ENCODE measurements at places on chromosomes 11 and 22. TPM values are rescaled to one million over a fixed set of nuclear protein-coding genes. Genes with fewer than 3 reads are reported as not detected.

DNA sequence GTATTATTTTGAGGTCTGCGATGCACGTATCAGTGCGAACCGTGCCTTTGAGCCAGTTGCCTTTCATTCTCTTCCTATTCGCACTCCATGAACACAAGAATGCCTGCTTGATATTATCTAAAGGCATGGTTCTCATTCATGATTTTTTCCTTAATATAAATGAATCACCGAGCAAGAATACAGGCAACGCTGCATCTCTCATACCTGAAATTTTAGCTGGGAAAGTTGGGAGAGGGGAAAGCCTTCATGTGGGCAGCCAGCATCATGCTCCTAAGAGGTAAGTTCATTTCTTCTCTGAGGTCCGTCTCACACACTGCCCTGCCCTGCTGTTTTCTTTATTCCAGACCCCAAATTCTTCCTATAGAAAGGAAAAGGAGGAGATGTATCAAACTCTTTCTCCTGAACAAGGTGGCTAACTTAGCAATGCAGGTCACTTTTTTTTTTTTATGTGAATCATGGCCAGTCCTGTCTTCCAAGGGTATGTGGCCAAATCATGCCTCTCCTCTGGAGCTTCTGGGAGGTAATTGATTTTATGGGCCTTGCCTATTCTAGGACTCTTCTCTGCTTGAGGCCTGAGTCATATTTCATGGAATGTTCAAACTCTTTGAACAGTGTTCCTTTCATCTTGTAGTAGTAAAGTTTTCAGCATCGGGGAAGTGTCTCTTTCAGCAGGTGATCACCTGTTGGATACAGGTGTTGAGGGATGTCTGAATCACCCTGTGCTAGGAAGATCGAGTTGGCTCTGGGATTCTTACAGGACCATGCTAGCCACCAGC is 3.2 kb downstream of the GLB1L2 start:
- no peak for DNase-seq

DNA sequence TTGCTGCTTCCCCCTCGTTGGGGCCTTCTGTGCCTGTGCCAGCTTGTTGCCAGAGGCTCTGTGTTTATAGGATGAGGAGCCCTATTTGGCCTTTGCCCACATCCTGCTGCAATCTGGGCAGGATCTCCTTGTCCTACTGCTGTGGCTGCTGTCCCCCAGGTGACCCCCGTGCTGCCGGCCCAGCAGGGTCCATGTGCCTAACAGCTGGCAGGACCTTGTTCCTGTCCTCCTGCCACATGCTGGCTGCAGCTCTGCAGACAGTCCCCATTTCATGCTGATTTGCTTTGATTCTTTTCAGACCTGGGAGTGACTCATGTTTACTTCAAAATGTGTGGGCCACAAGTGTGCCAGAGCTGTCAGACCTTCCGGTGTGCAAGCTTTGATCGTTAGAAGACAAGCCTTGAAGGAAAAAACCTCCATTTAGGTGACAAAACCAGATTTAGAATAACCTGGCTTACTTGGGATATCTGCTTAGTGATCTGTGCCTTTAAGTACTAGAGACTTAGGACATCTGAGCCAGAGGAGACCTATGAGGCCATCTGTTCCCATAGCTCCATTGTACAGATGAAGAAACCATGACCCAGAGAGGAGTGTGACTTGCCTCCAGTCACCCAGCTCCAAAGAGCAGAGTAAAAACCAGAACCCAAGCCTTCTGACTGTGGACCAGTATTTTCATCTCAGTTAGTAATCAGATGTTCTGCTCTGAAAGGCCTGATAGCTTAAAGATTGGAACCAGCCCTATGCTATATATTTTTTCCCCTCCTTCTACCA is 11.1 kb downstream of the NAV2 start:
- no peak for DNase-seq

- no peak for DNase-seq
These were observed 558.4 kb upstream of the CADM1 start for GRCh38 chr11:116062490-116063171.

Gene PANX2
- 0.56 TPM for total RNA-seq

DNA sequence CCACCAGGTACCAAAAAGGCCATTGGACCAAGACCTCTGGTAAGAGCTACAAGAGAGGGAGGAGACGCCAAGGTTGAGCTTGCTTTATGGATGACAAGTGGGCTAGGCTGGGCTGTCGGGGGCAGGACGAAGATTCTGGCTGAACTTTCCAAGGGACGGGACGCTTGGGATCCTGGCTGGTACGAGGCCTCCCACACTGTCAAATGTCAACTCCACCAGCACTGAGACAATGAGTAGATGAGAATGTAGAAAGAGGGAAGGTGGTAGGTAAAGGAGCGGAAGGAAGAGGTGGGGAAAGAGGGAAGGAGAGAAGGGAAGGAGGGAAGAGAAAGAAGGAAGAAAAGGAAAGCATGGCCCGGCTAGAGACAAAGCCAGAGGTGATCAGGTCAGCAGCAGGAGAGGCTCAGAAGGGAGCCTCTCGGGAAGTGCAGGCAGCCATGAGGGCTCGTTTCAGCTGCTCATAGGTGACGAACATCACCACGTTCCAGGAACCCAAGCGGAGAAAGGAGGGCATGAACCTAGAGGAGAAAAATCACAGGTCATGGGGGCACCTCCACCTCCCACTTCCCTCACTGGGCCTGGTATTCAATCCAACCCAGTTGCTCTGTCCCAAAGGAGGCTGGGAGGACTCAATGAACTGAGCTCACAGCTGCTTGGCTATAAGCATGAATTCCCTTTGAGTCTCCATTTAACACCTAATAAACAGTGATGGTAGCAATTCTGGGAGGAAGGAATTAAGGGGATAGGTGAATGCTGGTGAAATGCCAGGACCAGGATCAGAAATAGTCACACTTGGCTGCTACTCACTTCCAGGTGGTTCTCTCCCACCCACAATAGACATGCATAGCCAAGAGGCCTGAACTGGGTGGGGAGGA is 7.8 kb downstream of the UCP2 start:
- DNase-seq, result peak; percentile 33

Gene PTPN5
- total RNA-seq, result not detected

- no peak for DNase-seq
These were observed 106.4 kb downstream of the MIAT start for GRCh38 chr22:26763633-26764361.

DNA sequence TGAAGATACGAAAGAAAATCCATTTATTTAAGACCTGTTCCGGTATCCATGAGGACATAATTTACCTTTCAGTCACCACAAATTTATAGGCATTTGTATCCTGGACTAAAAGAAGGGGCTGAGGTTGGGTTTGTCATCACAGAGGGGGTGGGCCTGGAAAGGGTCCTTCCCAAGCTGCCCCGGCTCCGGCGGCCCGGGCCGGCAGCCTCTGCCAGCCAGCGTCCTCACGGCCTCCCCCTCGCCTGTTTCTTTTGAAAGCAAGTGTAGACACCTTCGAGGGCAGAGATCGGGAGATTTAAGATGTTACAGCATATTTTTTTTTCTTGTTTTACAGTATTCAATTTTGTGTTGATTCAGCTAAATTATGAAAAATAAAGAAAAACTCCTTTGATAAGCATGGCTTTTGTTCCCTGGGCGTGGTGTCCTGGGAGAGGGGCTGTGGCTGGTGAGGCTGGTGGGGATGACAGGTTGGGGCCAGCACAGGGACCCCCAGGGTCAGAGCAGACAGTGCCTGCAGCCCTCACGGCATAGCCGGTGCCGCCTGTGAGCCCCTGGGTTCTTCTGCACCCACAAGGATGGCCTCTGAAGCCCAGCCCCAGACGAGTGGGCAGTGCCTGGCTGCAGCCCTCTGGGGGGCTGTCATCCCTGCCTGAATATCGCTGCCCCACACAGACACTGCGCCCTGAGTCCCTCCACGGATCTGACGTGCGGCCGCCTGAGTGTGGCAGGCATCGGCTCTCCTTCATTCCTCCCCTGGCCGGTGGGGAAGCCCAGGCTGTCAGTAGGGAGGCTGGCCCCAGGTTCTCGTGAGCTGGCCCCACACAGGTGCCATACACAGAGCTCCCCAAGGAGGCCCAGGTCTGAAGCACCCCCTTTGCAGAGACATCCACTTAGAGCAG is 1075.9 kb downstream of the BRD1 start:
- DNase-seq, result peak; percentile 26

DNA sequence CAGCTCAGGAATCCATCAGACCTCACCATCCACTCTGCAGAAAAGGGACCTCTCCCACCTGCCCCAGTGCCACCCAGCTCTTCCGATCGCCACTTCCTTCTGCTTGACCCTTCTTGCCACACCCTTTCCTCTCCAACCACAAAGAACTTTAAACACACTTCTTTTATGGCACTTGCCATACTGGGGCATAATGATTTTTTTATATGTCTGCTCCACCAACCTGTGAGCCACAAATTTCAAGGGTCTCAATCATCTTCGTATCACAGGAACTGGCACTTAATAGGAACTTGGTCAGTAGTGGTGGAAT is 11.7 kb upstream of the MYH9 start:
- no peak for DNase-seq

- DNase-seq, result no peak
These were observed 3.3 kb upstream of the TPP1 start for GRCh38 chr11:6622261-6623171.

DNA sequence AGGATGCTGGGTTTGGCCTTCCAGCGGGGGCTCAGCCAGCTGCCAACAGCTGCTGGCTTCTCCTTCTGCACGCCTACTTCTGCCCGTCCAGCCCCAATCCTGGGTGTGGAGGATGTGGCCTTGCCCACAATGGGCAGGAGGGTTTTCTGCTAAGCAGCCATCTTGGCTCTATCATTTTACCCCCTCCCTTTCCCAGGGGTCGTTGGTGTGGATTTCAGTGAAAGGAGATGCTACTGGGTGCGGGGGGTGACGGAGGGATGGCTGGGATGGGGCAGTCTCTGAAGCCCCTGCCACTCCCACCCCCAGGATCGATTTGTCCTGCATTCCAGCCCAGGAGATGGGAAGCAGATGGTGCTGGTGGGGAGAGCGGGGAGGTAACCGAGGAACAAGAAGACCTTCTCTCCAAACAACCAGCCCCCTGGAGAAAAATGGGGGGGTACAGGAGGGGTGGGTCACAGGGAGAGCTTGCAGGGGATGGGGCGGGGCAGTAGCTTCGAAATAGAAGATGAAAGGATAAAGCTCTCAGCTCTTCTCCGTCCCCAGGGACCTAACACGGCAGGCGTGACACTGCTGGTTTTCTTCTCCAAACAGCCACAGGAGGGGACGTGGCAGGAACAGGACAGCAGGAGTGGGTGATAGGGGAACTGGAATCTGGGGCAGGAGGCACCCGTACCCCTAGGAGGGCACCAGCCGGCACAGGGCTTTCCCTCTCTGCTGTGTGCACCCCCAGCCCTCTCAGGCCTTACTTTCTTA is 68.9 kb downstream of the NECTIN1 start:
- no peak for DNase-seq

Gene C11orf91
- not detected for total RNA-seq

Gene LRRC74B
- not detected for total RNA-seq

Gene SPON1
- total RNA-seq, result 0.98 TPM

Gene ZNF70
- total RNA-seq, result 1.2 TPM

Gene CRELD2
- 98.1 TPM for total RNA-seq

Gene B4GALNT4
- 0.42 TPM for total RNA-seq

DNA sequence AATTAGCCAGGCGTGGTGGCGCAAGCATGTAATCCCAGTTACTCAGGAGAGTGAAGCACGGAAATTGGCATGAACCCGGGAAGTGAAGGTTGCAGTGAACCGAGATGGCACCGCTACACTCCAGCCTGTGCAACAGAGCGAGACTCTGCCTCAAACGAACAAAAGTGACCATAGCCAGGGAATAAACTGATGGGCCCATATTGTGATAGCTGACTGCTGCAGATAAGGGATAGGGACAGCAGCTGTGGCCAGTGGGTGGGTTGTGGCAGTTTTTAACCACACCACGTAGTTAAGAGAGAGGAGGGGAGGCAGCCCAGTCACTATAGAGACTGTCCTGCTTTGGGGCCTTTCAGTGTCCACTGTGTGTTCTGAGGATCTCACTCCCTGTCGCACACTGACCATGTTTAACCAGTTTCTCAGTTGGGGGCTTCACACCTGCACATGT is 58.9 kb downstream of the PISD start:
- DNase-seq, result no peak

GRCh38 chr11:121282386-121282785 is 10.2 kb upstream of the SC5D start:
- no peak for DNase-seq

DNA sequence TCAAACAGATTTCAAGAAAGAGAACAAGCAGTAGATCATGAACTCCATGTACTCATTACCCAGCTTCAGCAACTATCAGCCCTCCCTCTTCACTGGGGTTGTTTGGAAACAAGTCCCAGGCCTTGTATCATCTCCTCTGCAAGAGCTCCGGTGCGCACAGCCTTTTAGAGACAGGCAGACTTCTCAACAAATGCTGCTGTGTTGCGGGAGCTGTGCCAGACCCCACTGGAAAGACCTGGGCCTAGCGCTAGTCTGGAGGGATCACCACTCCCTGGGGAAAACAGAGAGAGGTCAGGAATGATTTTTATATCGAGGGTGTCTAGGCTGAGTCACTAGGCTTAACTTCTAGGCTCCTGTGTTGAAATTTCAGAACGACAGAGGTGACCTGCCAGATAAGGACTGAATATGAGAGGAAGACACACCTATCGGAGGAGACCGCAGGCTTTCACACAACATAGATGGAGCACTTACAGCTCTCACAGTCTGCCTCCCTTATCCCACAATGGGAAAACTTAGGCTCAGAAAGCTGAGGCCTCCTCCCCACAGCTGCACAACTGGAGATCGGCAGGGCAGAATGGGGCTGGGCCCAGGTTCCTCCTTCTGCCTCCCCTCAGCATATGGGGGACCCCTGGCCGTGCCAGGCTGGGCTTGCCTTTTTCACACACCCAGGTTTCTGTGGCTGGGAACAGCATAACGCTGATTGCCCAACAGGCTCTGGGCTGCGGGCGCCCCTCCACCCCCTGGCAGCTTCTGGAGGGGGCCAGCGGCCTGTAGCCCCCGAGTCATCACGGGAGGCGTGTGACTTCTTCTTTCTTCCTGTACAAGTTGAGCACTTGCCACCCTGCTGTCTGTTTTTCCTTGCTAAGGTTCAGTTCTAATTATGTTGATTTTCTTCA is 86.0 kb downstream of the PKNOX2 start:
- no peak for DNase-seq

DNA sequence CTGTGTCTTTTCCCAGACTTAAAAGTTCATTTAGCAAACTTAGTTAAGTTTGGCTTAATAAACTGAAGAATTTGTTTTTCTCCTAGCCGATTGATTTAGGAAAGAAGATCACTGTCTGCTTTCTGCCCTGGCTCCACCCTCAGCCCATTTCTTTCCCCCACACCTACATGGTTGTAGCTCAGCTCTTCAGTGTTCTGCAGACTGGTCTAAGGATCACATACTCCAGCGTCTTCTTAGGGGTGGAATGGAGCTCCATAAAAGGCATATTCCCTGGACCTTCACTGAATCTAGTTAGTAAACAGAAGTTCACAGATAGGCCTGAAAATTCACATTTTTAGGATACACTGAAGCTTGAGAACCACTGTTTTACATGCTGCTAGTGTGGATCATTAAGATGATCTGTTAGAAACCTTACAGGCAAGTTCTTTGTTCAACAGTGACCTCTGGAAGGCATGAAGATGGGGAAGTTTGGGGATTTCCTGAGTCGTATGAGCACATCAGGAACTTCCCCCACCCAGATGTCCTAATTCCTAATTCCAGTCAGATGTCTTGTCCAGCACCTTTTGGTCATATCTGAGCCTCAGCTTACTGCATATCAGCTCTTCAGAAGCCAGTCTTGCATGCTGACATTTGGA is 16.8 kb downstream of the PIWIL4 start:
- no peak for DNase-seq

Data from liver (tissue), 10 donors.